Stimulated activated CD4-positive, alpha-beta T cell treated with anti-CD3 and anti-CD28 coated beads, Interleukin-4, amount 100 ng/mL, for 24 hours (primary cell): ENCODE measurements at places on chromosomes 5 and 9.

- no peak for DNase-seq
Measured at GRCh38 chr5:172795318-172795977, 24.5 kb upstream of the DUSP1 start.

DNA sequence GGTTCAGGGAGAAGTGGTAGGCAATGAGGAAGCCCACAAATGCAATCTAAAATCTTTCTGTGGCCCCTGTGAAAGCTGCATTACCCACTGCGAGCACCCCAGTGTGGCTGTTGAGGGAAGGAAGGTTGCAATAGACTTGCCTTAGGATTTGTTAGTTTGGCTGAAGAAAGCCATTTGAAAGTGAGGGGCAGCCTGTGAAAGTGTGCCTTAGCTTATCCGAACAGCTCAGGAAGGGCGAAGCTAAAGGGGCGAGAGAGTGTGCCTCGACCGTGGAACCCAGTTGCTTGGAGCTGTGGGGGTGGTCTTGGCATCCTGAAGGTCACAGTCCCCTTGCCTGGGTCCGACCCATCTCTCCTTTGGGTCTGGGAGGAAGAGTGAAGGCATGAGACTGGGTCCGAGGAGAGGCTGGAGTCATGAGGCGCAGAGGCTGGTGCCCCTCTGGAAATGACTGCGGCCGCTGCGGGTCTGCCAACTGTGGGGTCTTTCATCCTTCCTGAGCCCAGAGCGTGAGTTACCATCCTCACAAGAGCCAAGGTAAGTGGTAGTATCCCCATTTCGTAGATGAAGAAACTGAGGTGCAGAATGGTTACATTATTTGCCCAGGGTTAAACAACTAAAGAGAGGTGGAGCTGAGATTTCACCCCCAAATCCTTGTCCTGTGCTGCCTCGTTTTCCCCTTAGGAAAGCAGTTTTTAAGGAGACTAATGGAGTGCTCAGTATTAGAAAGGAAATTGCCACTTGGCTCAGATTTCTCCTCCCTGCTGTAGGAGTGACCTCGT lies 24.4 kb downstream of the SLC25A25 start:
- DNase-seq: no peak

DNA sequence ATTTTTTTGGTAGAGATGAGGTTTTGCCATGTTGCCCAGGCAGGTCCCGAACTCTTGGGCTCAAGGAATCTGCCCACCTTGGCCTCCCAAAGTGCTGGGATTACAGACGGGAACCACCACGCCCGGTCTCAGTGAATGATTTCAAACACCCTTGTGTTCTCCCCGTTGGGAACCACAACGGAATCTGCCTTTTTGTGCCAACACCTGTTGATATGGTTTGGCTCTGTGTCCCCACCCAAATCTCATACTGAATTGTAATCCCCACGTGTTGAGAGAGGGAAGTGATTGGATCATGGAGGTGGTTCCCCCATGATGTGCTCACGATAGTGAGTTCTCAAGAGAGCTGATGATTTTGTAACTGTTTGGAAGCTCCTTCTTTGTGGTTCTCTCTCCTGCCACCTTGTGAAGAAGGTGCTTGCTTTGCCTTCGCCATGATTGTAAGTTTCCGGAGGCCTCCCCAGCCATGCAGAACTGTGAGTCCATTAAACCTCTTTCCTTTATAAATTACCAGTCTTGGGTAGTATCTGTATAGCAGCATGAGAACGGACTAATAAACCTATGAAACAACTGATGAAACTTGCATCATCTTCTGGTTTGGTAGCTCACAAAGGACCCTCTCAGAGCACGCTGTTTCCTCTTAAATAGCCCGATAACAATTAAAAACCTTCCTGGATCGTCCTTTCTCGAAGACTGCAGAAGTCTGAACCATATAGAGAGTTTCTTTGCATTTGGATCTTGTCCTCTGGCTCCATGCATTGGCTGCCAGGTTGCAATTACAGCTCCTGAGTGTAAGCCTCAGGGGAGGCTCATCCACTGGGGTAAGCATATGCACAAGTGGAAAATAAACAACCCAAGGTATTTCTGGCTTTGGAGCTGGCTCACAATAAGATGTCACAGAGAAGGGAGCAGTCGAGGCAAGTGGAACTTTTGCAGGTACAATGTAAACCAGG lies 91.5 kb downstream of the SPRY4 start:
- DNase-seq: no peak

DNA sequence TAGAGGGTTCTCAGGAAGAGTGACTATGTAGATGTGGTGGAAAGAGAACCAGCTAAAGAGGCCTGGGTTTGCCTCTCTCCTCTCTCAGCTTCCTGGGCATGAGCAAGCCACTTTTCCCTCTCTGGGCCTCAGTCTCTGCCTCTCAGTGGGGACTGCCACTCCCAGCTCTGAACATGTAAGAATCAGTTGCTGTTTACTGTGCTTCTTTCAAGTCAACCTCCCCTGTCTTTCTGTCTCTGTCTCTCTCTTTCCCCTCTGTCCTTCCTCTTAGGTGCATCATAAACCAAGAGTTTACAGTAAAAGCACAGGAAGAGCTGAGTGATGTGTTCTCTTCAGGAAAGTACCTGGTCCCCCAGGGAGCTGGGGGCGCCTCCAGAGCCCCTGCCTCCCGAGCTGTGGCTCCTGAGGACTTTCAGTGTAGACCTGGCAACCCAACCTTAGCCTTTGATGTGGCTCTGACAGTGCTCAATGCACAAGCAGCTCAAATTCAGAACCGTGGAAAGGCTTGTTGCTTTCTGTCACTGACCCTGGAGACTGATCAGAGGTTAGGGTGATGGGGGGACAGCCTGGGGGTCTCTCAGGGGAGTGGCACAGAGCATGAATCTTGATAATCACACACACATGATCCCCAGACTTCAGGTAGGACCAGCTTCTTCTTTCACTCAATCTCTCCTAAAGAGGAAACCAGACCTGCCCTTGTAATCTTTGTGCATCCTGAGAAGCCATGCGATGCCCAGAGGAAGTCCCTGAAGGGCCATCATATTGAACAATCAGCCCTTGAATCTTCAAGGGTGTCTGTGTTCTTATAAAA lies 59.4 kb upstream of the TNFSF8 start:
- peak; percentile 76 for DNase-seq

DNA sequence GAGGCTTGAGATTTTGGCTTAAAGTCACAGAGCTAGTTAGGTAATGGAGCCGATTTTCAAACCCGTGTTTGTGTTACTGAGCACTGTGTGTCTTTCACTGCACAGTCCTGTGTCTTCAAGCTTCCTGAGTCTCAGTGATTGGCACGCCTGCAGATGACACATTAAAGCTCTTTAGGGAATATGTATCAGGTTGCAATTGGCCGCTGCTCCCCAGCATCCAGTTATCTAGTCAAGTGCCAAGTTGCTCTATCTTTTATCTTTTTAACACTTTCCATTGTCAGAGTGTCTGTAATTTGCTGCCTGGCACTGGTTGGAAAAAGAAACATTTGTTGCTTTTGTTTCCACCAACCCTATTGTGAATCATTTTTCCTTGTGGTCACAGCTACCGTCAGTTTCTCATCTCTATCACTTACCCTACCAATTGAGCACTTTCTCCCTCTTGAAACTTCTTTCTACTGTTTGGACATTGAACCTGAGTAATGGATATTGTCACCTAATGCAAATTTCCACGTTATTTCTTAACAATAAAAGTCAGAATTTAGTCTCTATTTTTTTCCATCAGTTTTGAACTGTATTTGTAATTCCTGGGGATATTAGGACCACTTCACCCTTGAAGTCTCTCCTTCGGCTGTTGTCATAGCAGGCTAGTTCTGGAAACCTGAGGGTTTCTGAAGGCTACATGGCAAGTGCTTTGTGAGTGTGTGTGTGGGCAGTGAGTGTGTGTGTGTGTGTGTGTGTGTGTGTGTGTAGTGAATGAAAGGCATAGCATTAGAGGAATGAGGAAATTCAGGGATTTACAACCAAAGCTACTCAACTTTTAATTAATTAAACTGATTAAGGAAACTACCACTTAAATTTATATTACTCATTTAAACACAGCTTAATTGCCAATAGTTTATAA lies 274.3 kb downstream of the ISL1 start:
- DNase-seq: no peak

- DNase-seq: no peak
Measured at GRCh38 chr9:104082168-104082567, 11.9 kb upstream of the SMC2 start.

DNA sequence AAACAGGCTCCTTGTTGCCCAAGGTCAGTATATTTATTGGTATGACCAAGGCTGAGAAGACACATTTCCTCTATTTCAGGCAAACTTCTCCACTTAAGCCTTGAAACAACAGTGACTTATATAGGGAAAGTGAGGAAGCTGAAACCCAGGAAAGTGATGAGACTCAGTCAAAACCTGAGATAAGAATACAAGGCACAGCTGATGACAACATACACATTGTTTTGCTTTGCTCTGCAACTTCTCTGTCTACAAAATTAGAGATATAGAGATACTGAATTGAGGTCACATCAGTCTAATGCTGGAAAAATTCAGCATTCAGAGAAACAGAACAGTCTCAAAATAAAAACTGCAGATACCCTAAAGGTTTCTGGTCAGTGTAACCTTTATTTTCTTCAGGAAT lies 586.1 kb downstream of the DNAH5 start:
- DNase-seq: no peak

- no peak for DNase-seq
Measured at GRCh38 chr5:149938279-149938678, 6.3 kb downstream of the PDE6A start.

DNA sequence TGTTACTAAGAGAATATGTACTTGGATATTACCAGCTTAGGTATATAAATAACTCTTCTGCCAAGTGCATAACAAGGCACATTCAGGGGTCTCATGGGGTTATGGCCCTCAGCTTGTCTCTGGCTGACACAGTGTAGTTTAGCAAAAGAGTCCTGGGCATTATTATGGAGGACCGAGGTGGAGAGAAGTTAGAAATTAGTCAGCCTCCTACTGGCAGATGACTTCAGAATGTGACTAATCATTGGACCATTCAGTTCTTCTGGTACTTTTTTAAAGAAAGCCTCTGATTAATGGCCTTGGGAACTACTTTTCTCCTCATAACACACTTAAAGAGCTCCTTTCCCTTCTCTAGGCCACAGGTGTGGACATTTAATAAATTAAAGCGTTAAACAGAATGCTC lies 178.9 kb downstream of the SH3GL2 start:
- DNase-seq: no peak

DNA sequence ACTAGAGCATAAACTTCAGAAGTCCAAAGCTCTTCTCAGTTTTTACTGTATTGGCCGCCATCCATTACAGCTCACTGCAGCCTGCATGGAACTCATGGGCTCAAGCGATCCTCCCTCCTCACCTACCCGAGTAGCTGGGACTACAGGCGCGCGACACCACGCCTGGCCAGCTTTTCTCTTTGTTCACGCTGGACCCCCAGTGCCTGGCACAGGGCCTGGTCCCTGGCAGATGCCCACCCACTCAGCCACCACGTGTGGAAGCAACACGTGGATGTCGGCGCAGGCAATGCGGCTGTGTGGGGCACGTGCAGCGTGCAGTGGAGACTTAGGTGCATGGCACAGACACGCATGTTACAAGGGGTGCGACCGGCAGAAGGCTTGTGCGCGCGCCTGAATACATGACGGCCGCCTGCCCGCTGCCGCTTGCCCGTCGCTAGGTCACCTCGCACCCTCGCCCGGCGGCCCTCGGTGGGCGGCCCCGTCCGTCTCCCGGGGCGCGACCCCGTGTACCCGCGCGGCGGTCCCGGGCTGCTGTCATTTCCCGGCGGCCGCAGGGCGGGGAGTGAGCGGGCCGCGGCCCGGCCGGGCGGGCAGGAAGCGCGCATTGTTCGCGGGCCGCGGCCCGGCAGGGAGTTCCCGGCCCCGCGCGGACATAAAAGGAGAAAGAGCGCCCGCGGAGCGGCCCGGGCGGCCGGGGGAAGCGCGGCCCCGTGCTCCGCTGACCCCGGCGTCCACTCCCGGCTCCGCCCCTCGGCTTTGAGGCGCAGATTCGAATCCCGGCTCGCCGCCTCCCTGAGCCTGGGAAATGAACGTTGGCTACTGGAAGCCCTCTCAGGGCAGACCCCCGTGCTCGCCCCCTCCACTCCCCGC lies 24.1 kb upstream of the PTGS1 start:
- no peak for DNase-seq

GRCh38 chr5:178238711-178239592 lies 6.3 kb upstream of the PHYKPL start:
- DNase-seq: no peak

GRCh38 chr9:115999498-115999897 lies 154.1 kb upstream of the PAPPA start:
- no peak for DNase-seq

DNA sequence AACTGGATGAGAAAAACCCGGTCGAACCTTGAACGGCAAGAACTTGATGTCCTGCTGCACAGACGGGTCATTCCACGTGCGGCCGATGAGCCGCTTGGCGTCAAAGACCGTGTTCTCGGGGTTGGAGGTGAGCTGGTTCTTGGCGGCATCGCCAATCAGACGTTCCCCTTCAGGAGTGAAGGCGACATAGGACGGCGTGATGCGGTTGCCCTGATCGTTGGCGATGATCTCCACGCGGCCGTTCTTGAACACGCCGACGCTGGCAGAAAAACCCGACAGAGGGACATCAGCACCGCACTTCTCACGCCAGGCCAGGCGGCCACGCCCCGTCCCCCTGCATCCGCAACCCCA lies 519 bp downstream of the HSPA5 start:
- DNase-seq: peak; percentile 48

DNA sequence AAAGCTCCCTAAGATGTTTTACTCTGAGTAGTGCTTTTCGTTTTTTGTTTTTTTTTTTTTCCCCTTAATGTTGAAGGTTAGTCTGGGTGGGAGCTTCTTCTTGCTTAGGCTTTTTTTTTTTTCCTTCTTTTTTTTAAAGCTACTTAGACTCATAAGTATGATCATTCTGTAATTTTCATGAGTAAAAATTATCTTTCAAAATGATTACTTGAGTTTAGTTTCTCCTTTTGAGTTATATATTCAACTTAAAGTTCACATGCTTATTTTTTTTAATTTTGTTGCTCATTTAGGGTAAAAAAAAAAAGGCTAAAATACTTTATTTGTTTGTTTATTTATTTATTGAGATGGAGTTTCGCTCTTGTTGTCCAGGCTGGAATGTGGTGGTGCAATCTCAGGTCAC lies 2.9 kb downstream of the RBM27 start:
- DNase-seq: no peak

- DNase-seq: no peak
Measured at GRCh38 chr5:1041225-1042143, 32.9 kb downstream of the NKD2 start.

- no peak for DNase-seq
Measured at GRCh38 chr9:130990306-130990977, 18.5 kb upstream of the LAMC3 start.

- DNase-seq: no peak
Measured at GRCh38 chr9:110897943-110898342, 140.3 kb downstream of the LPAR1 start.

DNA sequence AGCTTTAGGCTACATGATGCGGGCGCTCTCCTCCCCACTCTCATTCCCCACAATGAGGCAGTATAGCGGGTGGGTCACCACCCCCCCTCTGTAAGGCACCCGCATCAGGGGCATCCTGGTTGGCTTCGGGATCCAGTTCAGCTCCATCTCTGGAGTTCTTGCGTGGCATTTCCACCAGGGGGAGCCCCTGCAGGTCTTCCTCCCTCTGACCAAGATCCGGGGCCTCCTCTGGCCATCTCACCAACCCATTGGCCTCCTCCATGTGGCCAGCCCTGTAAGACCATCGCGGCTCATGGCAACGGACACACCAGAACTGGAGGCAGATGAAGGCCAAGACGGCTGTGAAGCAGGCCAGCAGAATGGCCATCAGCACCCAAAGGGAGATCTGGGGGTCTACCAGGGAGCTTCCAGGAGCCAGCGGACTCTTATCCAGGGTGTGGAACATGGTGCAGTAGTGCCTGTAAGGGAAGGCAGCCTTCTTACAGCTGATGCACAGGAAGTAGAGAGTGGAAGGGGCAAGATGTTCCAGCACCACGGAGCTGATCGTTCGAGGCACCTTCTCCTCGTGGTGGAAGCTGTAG lies 77.0 kb downstream of the CYFIP2 start:
- peak; percentile 39 for DNase-seq
